ENCODE measurements at places on chromosomes 1 and 21.

DNA sequence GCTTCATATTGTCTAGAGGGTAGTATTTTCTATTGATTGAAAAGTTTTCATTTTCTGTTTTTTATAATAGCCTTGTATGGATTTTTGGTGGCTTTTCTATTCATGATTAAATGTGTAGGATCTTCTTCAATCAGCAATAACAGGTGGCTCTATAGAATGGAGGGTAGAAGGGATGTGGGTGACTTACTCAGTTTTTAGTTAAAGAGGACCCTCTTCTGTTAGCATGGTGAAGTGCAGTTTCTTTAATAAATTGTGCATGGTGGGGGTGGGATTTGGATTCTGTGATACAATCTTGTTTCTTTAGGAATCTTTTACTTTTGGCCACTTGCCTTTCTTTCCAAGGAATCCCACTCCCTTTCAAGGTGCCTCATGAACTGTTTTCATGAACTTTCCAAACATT, 64.7 kb downstream of the SLC35A3 start:
- no peak for DNase-seq

- no peak for DNase-seq
Measured at GRCh38 chr21:39084073-39084472, 99.2 kb downstream of the PSMG1 start.

- DNase-seq, result no peak
Measured at GRCh38 chr21:44517175-44517899, 22.7 kb downstream of the KRTAP10-1 start.

DNA sequence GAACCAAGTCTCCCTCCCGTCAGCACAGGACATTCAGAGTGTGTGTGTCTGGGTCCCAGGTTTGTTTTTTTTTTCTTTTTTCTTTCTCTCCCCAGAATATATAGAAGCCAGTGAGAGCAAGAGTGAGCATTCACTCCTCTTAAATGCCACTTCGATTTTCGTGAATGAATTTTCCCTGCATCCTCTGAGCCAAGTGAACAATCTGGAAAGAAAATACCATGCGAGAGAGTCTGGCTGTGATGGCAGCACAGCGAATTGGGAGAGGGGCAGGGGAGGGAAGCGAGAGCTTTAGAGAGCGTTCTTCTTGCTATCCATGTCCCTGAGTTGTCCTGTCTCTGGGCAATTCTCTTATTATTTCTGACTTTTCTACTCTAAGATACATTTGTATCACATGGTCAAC, 76.0 kb upstream of the RAB3GAP2 start:
- DNase-seq, result no peak

DNA sequence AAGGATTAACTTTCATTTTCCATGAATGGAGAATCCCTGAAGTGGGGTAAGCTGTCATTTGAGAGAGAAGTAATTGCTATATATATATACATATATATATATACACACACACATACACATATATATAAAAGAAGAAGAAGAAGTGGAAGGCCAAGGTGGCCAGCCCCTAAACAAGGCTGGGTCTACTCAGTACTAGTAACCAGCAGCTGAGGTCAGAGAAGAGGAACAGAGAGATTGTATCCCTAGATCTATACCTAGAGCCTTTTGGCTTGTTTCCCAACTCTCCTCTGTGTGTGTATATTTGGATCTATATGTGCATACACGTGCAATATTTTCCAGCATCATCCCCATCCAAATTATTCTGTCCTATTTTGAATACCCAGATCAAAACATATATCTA, 5.2 kb downstream of the TNFSF4 start:
- DNase-seq, result no peak

- no peak for DNase-seq
Measured at GRCh38 chr1:31981972-31982371, 31.7 kb upstream of the KHDRBS1 start.

DNA sequence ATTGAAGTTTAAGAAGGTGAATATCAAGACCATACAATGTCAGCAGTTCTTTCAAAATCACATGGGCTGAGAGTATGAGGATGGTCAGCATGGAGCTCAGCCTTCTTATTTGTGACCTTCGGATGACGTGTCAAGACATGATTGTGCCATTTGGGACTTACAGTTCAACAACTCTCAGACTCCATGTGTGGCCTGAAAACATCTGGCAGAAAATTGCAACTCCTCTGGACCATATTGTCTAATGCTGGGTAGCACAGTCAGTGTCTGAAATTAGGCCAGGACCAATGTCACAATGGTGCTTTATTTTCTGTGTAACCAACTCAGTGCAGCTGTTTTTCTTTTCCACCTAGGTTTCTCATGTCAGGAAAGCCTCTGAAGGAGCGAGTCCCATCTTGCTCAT, 483.5 kb upstream of the PKN2 start:
- DNase-seq, result no peak

DNA sequence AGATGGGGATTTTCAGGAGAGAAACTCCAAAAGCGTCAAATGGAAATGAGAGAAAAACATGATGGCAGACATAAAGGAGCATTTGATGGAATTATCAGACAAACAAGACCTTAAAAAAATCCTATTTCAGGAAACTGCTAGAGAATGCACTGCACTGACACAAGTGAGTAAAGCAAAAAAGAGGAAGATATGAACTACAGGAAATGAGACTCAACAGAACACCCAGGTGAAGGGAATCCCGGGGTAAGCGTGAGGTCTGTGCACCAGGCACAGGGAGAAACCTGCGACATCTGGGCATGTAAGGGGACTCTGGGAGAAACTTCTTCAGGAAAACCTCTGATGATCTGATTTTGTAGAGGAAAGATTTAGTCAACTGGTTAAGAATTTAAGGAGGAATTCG, 2.8 kb downstream of the TARBP1 start:
- DNase-seq, result no peak

DNA sequence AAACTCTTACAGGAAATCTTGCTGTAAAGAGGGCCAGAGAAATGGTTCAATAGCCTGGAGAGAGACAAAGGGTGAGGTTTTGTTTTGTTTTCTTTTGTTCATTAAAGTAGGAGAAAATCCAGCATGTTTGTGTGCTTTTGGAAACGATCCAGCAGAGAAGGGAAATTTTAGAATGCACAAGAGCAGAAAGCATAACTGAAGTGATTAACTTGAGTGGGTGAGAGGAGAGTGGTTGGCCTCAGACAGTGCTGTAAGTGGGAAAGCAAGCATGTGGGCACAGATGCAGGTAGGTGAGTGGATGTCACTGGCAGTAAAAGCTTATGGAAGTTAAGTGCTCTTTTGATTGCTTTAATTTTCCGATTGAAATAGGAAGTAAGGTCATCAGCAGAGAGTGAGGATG, 50.2 kb downstream of the EEIG2 start:
- DNase-seq, result no peak

GRCh38 chr1:213393860-213394259, 342.8 kb downstream of the RPS6KC1 start:
- no peak for DNase-seq

DNA sequence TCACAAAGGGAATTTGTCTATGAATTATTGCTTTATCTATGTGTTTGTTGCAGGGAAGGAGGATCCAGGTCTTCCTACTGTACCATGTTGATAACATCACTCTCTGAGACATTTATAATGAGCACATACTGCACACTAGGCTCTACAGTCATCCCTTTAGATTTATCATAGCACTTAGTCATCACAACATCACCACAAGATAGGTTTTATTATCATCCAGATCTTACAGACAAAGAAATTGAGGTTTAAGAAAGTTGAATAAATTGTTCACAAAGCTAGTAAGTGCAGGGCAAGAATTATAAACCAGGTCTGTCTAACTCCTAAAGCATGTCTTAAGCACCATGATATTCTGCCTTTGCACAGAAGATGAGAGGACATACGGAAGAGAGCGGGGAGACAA, 121.1 kb upstream of the ST6GALNAC5 start:
- no peak for DNase-seq

GRCh38 chr1:67580691-67581403, 104.2 kb upstream of the GADD45A start:
- no peak for DNase-seq

DNA sequence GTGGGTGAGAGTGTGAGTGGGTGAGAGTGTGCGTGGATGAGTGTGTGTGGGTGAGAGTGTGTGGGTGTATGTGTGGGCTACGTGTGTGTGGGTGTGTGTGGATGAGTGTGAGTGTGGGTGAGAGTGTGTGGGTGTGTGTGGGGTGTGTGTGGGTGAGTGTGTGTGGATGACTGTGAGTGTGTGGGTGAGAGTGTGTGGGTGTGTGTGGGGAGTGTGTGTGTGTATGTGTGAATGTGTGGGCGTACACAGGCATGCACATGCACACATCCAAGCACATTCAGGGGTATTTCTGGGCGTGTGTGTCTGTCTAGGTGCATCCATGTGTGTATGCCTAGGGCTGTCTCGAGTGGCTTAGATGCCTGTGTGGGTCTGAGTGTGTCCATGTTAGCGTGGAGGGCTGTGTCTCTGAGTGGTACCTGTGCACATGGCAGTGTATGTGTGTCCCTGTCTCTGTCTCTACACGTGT, 14.0 kb downstream of the SDC3 start:
- DNase-seq, result no peak

DNA sequence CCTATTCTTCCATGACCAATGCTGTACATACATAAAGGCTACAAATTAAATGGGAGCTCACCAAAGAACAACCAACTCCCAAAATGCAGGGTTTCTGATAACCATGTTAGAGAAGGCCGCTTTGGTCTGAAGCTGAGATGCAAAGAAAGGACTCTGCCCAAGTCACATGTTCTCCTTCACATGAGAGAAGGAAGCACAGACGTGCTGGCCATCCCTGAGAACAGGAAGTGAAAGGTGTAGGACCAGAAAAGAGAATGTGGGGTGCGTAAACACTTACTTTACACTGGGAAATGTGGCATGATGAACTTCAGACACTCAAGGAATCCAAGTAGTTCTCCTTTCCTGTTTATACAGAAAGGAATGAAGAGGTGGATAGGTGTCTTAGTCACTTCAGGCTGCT, 31.7 kb upstream of the TADA1 start:
- DNase-seq, result no peak

- DNase-seq, result no peak
Measured at GRCh38 chr1:224767676-224768075, 151.6 kb downstream of the CNIH3 start.

DNA sequence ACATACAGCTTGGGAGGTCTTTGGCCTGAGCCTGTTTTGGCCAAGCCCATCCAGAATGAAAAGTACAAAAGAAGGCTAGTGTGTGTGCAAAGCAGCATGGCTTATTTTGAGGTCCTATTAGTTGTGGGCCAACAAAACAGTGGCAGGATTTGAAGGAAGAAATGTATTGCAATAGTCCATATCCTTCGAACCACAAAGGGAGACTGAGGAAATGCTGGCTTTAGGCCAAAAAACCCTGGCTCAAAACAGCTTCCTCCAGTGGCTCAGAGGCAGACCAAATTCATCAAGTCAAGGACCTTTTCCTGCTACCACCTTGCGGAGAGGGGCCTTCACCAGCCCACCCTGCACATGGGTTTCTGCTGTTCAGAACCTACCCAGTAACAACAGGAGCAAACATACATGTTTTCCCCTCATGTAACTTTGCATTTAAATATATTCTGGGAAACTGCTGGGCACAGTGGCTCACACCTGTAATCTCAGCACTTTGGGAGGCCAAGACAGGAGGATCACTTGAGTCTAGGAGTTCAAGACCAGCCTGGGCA, 43.3 kb downstream of the VPS26C start:
- DNase-seq, result no peak

DNA sequence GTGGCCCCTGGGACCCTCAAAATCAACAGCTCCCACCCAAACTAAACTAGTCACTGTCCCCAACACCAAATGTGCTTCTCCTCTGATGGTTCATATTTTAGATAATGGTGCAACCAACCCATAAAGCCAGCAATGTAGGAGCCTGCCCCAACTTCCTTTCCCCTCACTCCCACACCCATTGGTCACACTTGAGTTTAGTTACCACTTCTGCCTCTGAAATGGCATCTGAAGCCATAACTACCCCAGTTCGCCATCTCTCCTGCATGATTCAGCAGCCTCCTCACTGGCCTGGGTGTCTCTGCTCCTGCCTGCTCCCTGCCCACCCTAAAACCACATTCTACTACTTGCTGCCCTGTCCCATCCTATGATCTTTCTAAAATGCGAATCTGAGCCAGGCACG, 3.4 kb upstream of the CDCP2 start:
- DNase-seq, result no peak

- no peak for DNase-seq
Measured at GRCh38 chr1:87575528-87575927, 246.8 kb downstream of the LMO4 start.

GRCh38 chr1:169514566-169515270, 29.0 kb upstream of the SLC19A2 start:
- no peak for DNase-seq

- DNase-seq, result no peak
Measured at GRCh38 chr1:90387805-90388204, 329.3 kb downstream of the BARHL2 start.

- DNase-seq, result no peak
Measured at GRCh38 chr1:214977700-214978374, 104.7 kb upstream of the KCNK2 start.

GRCh38 chr1:231643071-231643934, 16.7 kb downstream of the DISC1 start:
- DNase-seq, result no peak

DNA sequence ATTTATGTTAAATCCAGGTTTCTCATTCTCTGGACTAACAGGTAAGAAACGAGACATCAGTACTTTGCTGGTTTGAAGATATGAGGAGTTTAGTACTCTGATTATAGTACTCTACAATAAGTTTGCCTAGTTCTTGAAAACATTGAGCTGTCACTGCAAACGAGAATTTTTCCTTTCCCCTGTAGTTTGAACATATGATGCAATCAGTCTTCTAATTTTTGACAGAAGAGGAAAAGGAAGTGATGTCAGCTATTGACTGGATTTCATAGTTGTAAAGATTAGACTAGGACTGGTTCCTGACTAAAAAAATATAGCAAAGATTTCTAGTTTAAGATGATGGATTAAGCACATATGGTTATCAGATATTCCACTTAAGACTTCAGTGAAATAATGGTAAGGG, 461.9 kb downstream of the LRRIQ3 start:
- DNase-seq, result no peak

- DNase-seq, result no peak
Measured at GRCh38 chr1:19079541-19080472, 123.3 kb upstream of the IFFO2 start.

DNA sequence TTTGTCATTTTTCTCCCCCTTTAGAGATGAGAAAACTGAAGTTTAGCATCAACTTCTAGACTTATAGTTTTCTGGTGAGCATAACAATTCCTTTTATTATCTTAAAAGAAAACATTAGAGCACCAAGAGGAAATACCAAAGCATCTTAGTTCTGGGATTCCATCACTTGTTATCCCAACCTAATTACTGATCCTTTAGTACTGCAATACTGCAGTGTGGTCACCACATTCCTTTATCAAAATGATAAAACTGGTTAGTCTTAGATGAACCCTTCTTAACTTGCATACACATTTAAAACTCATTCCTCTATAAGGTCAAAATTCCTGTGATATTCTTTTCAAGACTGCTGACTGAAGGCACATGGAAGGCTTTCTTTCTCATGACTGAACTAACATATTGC, 23.1 kb downstream of the SOD1 start:
- no peak for DNase-seq

DNA sequence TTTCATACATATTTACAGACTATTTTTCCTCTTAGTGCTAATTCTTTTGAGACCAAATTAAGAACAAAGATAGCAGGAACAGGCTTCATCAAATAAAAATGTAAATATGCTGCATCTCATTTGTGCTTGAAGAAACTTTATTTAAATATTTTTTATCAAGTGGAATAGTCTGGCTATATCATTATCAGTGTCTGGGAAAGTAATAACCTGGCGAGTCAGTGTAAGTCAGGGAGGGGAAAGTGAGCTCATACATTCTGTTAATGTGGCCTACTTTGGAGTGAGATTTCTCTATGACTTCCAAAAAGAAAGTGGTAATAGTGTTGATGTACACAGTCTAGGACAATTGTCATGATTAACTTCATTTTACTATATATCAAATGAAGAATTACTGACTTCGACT, 1045.1 kb downstream of the ADGRL2 start:
- no peak for DNase-seq

Data from uterus (tissue), 4 donors.